Non-pigmented ciliary epithelial cell (primary cell): ENCODE measurements at places on chromosomes 3 and 15.

GRCh38 chr15:35129361-35129760 is 44.3 kb upstream of the NANOGP8 start:
- no peak for DNase-seq

DNA sequence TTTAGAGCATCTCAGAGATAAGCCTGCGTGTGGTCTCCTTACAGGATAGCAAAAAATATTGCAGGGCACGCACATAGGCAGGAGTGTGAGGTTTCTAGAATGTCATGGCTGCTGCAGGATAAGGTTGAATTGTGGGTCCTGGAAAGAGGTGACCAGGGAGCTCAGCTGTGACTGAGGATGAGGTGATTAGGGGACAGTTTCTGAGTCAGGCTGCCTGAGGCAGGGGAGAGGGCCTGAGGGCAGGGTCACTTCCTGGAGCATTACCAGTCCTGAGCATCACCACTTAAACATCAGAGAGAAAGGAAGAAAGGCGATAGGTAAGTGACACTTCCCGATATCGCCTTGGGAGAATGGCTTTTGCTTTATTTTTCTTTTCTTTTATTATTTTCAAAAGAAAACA is 813.8 kb downstream of the TUSC7 start:
- no peak for DNase-seq

DNA sequence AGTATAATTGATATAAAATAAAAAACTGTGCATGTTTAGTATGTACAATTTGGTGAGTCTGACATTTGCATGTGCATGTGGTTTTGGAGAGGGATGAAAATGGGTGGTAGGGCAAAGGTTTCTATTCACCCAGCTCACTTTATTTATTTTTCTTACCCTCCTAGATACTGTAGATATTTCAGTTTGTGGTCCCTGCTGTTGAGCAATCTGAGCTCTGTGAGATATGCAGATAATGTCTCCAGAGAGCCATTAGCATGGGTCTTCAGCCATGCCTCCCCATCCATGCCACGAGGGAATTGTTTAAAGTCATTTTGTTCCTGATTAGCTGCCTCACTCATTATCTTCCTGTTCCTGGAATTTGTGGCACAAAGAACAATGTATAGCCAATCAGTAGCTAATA is 44.4 kb upstream of the B3GALNT1 start:
- DNase-seq = peak; percentile 28

DNA sequence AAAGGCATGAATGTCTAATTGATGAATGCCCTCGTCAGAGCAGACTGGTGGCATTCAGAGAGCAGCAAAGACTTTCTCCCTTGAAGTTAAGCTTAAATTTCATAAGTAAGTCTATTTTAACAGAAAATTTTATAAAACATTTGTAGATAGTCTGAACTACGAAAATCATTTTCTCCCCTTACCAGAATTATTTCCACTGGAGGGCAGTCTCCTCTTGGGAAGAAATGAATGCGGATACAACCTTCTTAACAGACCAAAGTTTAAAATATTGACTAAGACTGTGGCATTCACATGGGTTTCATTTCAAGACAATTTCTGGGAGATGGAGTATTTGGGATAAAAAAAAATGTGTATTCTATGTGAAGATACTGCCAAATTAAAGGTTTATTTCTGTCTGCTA is 669.0 kb downstream of the FHIT start:
- no peak for DNase-seq

DNA sequence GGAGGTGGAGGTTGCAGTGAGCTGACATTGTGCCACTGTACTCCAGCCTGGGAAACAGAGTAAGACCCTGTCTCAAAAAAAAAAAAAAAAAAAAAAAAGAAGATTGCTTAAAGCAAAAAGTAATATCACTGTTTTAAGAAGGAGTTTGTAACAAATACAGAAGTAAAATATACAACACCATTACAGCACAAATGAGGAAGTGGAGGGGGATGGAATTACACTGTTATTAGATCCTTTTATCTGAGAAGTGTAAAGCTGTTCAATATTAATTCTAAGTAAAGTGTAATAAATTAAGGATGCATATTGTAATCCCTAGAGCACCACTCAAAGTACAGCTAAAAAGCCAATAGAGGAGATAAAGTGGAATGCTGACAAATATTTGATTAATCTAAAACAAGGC is 47.0 kb upstream of the SNRPA1 start:
- no peak for DNase-seq

DNA sequence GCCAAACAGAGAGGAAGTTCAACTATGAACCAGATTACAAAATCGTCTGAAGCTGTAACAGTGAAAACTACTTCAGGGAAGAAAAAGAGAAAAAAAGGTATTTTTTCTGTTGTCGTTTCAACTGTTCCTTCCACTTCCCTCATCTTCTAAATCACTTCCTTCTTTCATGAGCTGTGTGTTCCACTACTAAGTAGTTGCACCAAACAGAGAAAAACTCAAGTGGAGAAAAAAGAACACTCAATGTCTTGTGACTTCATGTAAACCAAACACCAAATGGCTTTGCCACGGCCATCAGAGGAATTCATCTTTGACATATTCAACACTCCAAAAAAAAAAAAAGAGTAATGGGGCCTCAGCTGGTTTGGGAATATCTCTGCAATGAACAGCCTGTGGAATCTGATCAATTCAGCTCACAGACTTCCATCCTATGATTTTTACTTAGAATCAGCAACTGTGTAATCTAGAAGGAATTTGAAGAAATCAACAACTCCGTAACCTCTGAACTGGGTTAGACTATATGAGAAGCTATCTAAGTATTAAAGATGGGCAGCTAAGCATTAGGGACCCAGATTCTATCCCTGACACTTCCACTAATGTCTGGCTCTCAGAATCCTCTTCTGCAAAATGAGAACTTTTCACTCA is 47.5 kb upstream of the RNF7 start:
- no peak for DNase-seq

- DNase-seq = no peak
Measured at GRCh38 chr15:88249220-88249619, 7.3 kb downstream of the NTRK3 start.

DNA sequence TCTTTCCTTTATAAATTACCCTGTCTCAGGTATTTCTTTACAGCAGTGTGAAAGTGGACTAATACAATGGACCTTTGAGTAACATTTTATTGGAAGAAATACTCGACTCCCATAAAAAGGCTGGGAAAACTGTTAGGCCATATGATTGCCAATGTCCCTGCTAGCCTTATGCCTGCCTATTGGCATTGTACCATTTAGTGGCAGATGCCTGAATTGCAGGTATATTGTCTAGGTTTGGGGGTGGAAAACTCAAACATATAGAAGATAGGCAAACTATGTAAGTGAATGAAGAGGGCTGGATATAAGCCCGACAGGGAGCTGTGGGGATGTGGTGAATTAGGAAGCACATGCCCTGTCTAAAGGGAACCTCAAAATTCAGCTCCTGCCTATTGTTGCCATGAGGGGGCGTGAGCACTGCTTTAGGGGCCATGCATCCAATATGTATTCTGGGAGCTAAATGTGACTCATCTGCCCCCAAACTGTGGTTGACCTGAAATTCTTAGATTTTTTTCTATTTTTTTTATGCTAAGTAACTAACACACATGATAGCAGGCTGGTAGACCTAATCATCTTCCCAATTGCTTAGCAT is 65.2 kb upstream of the TRA2B start:
- no peak for DNase-seq

- no peak for DNase-seq
Measured at GRCh38 chr3:103644450-103644849, 1209.6 kb downstream of the ZPLD1 start.

GRCh38 chr3:17151598-17152373 is 267.0 kb downstream of the PLCL2 start:
- no peak for DNase-seq

DNA sequence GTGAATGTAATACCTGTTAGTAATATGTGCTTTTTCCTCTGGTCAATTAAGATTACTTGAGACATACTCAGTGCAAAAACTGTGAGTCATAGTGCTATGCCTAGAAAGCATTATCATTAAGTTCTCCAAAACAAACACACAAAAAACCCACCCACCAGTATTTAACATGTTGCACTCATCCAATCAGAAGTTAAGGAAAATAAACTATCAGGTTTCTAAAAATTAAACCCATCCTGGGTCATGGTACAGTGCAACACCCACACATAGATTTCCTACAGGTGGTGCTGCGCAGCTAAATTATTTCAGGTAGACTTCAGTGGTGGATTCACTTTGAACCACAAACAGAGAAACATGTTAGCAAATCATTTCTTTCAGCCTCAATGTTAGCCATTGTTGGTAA is 264.4 kb upstream of the VEPH1 start:
- DNase-seq = no peak

DNA sequence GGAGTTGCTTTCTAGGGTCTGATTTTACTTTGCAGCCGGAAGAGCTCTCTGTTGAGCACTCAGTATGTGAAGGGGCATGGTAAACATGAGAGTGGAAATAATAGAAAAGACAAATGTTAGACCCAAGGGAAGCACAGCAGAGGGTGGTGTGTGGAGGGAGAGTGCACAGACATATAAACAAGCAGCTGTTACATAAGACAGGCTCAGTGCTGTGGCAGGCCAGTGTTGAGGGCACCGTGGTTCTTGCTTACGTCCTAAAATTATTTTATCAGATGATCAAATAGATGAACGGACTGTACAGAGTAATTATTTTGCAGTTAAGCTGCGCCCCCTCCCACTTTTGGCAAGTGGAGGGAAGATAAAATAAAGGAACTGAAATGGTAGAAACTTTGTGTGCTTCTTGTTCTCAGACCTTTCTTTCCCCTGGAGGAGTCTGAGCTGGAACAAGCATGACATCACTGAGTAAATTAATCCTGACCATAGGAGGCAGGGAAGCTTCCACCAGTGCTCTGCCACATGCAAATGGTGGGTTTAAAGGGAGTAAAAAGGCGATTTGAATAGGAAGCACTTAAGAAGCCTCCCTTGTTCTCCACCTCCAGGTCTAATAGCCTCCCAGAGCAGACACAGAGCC is 205.6 kb downstream of the IL20RB start:
- no peak for DNase-seq

- no peak for DNase-seq
Measured at GRCh38 chr3:112740835-112741234, 99.9 kb upstream of the CCDC80 start.

GRCh38 chr3:42308651-42309050 is 42.7 kb upstream of the CCK start:
- DNase-seq = no peak

DNA sequence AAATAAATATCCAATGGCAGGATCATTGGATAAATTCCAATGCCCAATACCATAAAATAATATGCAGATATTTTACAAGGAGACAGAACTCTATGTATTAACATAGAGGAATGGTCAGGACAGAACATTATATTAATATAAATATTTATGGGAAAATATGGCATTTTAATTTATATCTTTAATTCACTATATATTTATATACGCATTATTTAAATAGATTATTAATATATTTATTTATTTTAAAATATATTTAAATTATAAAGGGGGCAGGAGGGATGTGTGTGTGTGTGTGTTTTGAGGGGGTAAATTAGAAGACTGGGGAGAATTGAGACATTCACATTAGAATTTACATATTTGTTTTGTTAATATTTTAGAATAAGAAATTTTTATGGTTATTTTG is 31.6 kb upstream of the CNTN3 start:
- no peak for DNase-seq

DNA sequence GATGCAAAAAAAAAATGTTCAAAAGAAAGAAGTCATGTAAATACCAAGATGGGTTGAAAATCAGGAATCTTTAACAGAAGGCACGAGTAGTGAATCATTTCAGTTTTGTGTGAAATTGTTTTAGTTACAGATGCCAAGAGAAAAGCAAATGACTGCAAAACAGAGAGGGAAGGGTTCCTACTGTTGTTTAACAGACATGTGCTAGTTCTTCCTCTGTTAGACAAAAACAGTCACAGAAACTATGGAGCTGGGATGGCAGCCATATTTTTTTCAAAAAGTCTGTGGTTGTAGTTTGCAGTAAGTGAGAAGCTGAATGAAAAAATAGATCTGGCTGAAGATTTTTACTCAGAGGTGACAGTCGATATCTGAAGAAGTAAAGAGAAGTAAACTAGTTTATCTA is 511.9 kb downstream of the ZIC1 start:
- no peak for DNase-seq

GRCh38 chr3:10883478-10884234 is 67.6 kb downstream of the SLC6A11 start:
- DNase-seq = no peak

- no peak for DNase-seq
Measured at GRCh38 chr3:52220380-52221026, 4.9 kb downstream of the TLR9 start.

GRCh38 chr15:39852250-39852649 is 67.8 kb downstream of the GPR176 start:
- no peak for DNase-seq

GRCh38 chr3:121274411-121274810 is 271.4 kb downstream of the POLQ start:
- DNase-seq = no peak

DNA sequence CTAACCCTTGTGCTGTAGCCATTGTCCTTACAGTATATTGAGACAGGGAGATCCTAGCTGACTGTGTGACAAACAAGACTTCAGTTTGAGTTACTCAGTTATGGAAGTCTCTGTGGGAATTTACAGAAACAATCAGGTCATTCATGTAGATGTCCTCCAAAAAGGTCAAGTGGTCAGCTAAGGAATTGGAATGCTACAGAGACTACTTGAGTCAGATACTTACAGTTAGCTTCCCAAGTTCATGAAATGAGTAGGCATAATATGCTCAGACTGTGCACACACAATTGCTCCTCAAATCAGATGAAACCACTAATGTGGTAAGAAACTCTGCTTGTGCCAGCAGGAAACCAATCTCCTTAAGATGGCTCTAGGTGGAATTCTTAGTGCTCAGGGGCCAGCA is 985.7 kb downstream of the NSUN3 start:
- DNase-seq = no peak

DNA sequence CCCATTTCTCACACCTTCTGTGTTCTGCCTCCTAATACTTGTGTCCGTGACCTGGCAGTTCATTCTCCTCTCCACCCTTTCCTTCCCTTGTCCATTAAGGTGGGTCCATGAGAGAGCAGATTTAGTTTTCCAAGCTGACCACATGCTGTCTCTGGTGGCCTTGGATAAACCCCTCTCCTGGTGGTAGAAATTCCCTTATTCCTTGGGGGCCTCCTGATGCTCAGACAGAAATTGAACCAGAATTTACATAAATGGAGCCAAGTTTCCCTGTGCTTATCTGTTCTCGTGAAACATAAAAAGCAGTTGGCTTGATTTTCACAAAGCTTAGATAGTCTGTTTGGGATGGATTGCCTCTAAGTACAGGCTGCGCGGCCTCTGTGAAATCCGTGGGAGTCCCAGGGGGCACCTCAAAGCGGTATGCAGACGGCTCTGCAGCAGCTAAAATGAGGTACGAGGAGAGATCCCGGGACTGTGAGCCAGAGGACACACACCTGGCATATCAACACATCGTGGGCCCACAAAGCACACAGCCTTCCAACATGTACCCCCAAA is 101.0 kb upstream of the NMNAT3 start:
- no peak for DNase-seq
